ENCODE measurements at places on chromosomes 16 and 17.

GRCh38 chr17:68468788-68469187 lies 11.5 kb upstream of the WIPI1 start:
- DNase-seq, result no peak

GRCh38 chr17:42519546-42520491 lies 16.2 kb upstream of the NAGLU start:
- no peak for DNase-seq

DNA sequence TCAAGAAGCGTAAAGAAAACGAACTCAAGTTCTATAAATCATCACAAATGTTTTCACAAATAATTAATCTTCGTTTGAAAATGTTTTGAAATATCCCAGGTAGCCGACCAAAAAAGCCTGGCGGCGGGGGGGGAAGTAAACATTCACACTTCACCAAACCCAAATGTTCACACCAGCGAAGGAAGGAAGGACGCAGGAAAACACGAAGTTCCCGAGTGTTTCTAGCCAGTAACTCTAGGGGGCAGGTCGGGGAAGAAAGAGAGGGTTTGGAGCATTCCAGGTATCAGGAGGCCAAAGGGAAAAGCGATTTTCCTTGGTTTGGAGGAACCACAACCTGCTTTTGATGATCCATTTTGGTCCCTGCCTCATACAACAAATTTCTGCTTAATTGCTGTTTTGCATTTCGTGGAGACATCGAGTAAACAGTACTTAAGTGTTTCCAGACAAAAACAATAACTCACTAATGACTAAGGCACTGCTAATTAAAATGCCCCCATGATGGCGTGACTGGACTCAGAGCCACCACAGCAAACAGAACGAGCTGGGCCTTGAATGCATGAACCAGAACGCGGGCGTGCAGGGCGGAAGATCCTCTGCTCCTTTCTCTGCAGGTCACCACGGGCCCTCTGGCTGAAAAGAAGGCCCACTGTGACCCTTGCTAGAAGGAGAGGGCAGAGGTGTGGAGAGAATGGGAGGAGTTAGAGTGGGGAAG lies 16.6 kb downstream of the ZFHX3 start:
- no peak for DNase-seq

GRCh38 chr16:79192904-79193303 lies 407.6 kb downstream of the MAF start:
- no peak for DNase-seq

- no peak for DNase-seq
These were observed 30.9 kb downstream of the SALL1 start for GRCh38 chr16:51119973-51120729.

- no peak for DNase-seq
These were observed 9.6 kb downstream of the MT1X start for GRCh38 chr16:56691885-56692284.

- no peak for DNase-seq
These were observed 26.1 kb downstream of the CDR2 start for GRCh38 chr16:22348291-22348690.

DNA sequence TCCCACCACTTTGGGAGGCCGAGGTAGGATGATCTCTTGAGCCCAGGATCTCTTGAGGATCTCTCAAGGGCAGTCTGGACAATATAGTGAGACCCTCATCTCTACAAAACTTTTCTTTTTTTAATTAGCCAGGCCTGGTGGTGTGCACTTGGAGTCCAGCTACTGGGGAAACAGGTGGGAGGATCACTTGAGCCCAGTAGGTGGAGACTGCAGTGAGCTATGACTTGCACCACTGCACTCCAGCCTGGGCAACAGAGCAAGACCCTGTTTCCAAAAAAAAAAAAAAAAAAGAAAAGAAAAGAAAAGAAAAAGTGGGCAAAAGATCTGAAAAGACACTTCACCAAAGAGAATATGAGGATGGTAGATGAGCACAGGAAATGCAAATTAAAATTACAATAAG lies 15.0 kb downstream of the RAB40B start:
- DNase-seq, result no peak

DNA sequence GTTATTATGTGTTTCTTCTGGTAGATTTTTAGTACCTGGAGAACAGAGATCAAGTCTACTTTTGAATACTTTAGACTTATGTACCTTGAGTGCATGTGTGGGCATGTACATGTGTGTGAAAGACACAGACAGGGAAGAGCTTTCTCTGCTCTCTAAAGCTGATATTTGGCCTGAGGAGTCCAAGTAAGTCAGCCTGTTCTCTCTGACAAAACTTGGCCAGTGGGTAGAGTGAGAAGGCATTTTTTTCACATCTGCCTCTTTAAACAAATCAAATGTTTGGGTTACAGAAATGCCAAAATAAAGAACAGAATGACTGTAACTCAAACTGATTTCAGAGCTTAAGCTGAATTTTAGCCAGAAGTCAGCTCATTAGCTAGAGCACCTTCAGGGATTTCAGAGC lies 309.7 kb upstream of the DYNLRB2 start:
- no peak for DNase-seq

DNA sequence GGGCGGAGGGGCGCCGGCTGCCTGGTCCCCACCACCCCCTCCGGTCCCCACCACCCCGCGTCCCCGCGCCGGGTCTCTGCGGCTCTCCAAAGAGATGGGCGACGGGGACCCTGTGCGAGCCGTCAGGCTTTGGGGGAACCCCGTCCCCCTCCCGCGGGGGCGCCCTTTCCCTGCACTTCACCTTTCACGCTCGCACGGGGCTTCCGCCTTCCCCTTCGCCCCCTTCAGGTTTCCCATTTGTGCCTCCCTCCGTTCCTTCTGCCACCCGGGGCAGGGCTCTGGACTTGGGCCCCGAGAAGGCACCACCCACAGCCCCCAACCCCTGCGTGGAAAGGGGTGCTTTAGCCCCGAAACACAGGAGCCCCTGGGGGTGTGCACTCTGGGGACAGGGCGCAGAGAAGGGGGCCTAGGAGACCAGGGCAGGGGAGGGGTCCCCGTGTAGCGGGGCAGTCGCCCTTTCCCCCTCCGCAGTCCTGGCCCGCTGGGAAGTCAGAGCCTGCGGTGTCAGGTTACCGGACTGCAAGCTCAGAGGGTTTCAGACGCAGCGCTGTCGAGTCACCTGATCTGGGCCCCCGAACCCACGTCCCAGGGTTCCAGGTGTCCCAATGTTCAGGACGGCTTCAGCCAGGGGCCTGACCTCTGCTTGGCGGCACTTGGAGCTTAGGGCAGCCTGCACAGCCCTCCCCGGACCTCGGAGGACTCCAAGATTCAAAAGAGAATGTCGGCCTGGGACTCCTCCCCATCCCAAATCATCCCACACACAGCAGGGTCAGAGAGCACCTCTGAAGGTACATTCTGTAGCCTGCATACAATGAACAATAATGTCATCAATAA lies 6.7 kb upstream of the CCDC92B start:
- DNase-seq, result no peak

GRCh38 chr16:49022351-49022963 lies 259.2 kb downstream of the CBLN1 start:
- DNase-seq, result no peak

DNA sequence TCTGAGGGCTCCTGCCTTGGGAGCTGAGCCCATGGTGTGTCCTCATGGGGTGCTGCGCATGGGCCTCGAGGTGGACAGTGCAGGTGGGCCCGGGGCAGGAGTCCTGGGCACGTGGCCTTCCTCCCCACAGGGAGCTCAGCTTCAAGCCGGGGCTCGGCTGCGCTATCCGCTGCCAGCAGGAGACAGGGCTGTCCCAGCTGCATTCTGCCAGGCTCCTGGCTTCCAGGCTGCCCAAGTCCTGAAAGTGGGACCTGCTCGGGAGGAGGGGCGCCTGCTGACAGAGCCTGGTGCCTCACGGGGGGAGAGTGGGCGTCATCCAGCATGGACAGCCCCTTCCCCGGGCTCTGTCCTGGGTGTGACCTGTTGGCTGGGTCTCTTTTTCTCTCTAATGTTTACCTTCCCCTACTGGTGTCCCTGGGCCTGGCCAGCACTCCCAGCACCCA lies 7.1 kb downstream of the TRAF7 start:
- no peak for DNase-seq

- DNase-seq, result no peak
These were observed 156.6 kb upstream of the SDK2 start for GRCh38 chr17:73800893-73801292.

GRCh38 chr16:49067776-49068175 lies 213.9 kb downstream of the CBLN1 start:
- no peak for DNase-seq

DNA sequence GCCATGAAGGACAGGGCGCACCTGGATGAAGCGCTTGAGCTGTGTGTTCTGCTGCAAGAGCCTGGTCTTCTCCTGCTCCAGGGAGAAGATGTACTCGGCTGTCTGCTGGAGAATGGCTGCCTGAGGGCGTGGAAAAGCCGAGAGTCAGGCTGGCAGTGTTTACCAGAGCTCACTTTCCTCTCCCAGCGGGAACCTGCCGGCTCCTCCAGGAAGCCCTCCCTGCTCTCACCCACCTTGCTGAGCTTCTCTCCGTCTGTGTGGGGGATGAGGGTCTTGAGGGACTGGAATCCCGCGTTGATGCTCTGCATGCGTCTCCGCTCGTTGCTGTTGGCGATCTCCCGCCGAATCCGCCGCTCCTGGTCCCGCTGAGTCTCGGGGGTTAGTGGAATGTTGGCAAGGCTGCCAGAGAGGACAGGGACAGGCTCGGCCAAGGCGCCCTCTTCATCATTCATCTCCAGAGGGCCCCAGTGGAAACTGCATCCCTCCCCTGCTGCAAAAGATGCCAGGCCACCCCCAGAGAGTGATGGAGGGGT lies 10.5 kb downstream of the TFAP4 start:
- DNase-seq, result no peak

DNA sequence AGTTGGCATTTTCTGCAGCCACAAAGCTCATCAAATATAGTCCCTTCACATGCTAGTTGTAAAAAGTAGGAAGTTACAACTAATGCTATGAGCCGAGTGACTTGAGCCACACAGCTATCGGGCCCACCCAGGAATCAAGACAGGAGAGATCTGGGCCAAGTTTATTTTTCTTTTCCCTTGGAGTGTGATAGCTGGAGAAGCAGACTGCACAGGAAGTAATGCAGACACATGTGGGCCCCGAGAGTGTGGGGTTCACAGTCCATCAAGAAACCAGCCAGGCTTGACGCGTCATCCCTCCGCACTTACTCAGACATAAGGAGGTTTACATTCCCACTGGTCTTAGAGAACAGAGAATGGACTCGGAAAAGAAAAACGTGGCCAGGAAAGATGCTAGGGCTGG lies 403.1 kb upstream of the CDH11 start:
- no peak for DNase-seq

DNA sequence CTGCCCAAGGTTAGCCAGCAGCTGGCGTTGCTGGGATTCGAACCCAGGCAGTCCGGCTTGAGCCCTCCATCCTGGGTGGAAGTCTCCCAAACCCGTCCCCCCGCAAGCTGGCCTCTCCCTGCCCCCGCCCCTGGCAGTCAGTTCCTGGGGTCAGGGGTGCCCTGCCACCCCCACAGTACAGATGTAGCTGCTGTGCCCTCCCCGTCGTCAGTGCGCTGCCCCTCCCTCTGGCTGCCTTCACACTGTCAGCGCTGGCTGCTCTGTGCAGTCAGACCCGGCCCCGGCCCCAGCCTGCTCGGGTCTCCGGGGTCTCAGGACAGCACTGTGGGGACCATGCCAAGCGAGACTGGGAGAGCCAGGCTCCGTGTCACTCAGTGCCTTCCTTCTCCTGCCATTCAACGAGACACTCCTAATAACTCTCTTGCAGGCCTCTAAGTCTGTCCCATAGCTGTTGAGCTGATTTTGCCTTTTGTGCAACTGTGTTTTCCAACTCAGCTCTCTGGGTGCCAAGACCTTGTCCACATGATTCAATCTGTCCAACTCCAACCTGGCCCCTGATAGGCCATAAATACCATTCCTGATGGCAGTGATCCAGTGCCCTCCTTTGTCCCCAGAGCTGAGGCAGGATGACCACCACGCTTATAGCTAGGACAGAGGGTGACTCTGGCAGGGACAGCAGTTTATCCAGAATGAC lies 55.5 kb upstream of the IL34 start:
- DNase-seq, result no peak

DNA sequence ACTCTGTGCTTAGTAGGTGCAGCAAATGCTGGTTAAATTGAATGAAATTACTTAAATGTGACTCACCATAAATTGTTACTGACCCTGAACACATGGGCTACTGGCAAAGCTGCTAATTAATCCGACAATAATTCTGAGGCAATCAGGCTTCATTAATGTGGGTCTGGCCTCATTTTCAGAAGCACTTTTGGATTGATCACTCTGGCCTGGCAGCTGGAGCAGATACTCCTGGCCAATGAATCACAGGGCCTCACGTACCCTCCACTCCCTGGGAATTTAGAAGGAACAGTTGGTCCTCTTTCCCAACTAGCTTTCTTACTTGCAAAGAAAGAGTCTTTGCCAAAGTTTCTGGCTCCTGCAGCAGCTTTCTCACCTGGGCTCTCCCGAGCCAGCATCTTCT lies 162.0 kb upstream of the ZKSCAN2 start:
- DNase-seq, result no peak

DNA sequence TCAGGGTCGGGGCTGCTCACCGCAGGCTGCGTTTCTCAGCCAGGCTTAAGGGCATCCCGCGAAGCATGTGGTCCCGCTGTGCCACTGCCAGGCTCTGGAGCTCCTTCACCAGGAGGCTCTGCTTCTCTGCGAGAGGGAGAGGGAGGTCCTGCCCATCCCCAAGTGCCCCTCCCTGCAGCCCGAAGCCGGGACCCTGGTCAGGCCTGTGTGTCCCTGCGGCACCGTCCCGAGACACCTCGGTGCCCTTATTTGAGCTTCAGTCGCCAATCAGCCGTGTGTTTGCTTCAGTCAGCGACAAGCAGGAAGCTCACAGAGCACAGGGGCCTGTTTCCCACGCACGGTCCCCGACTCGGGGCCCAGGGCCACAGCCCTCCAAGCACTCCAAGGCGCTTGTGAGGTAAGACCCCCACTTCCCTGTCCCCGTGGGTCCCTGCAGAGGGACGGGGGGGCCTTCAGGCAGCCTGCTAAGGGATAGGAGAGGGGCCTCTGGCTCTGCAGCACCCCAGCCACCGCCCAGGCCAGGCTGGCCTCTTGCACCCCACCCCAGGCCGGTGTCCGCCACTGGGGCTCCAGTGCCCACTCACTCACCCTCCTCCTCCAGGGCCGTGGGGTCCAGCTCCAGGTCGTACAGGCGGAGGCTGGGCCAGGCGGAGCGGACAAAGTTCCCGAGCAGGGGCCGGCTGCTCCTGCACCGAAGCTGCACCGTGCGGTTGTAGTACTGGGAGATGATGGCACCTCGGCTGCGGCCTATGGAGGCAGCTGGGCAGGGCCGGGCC lies 3.2 kb downstream of the TMC6 start:
- DNase-seq, result peak; percentile 63

DNA sequence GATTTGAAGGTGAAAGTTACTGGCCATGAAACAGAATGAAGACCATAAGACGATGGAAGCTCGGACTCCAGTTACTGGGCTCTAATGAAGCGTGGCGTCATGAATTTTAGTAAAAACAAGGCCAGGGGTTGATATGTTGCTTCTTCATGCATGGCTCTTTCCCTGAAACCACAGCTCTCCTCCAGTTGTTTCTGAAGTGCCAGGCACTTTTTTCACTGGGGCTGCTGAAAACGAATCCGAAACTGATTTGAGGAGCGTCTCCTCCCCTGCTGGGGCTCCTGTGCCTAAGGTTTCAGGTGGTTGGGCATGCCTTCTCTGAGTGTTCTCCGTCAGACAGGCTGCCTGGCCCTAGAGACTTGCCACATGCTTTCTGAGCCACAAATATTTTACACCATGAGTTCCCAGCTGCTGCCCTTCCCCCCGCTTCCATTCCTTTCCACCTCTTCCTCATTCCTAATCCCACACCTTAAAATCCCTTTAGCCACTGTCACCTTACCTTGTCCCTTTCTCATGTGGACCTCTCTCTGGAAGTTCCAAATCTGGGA lies 3.7 kb upstream of the MYL4 start:
- DNase-seq, result peak; percentile 78

- no peak for DNase-seq
These were observed 3.0 kb downstream of the TRIM47 start for GRCh38 chr17:75875182-75875939.

GRCh38 chr16:21626659-21627277 lies 25.6 kb downstream of the IGSF6 start:
- peak; percentile 52 for DNase-seq
